Gastrocnemius medialis (tissue), 4 donors: ENCODE measurements at places on chromosomes 4 and X.

DNA sequence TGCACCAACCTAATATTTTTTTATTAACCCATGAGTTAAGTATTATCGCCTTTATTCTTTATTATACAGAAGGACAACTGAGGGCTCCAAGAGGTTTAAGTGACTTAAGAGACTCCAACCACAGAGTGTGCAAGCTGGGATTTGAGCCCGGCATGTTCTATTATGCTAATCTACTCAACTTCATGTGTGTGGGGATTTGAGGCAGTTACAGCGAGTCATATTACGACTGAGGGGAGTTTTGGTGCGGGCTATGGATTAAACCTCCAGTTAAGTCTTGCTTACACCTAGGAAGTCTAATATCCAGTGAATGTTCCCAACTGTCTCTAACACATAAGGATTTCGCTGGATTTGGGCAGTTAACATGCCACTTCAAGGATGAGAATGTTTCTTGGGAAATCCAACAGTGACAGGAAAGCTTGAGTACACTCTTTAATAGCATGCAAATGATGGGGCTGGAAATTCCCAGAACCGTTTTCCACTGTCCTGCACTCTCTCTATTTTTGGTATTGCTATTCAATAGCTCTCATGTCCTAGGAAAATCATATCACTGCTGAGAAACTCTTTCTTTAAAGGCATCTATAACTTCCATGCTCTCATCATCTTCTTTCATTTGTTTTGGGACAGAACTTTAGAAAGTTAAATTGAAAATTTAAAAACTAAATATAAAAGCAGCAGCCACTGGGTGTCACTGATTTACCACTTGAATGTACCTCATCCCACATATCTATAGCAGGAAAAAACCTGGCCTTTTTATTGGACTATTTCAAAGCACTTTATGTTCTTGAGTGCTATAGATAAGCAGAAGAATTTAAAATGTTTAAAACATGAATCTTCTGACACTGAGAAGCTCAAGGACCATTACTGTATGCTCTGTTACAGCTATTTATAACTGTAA lies 165.1 kb upstream of the TTC29 start:
- H3K36me3 ChIP-seq: no peaks in the 10 kb centered on the region
- DNase-seq: no peak
- H3K4me1 ChIP-seq: no peaks in the 10 kb centered on the region
- H3K27ac ChIP-seq: no peak overlapping the region
- H3K4me3 ChIP-seq: no peak overlapping the region

DNA sequence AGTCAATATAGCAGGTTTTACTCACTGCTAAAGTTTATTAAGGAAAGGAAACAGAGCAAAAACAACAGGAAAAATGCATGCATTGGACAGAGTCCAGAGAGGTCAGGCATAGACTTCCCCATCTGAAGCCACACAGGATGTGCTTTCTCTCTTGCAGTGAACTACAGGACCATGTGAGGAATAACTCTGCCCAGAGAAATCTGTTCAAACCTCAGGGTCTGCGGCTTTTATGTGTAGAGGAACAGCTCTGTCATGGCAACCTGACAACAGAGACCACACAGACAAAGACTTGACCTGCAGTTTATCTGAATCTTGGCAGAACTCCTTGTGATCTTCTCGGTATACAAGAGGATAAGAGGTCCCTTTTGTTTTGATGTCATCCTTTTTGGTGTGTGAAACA lies 46.3 kb upstream of the LONRF3 start:
- H3K4me1 ChIP-seq: no peaks in the 10 kb centered on the region
- no peak overlapping the region for H3K4me3 ChIP-seq
- H3K27ac ChIP-seq: no peak overlapping the region
- H3K27me3 ChIP-seq: no peaks in the 10 kb centered on the region
- no peak for DNase-seq

- DNase-seq: no peak
- H3K4me1 ChIP-seq: no peaks in the 10 kb centered on the region
- no peak overlapping the region for H3K4me3 ChIP-seq
- no peak overlapping the region for H3K27ac ChIP-seq
- no peaks in the 10 kb centered on the region for H3K27me3 ChIP-seq
These were observed 182.4 kb upstream of the MBNL3 start for GRCh38 chrX:132671229-132671641.

DNA sequence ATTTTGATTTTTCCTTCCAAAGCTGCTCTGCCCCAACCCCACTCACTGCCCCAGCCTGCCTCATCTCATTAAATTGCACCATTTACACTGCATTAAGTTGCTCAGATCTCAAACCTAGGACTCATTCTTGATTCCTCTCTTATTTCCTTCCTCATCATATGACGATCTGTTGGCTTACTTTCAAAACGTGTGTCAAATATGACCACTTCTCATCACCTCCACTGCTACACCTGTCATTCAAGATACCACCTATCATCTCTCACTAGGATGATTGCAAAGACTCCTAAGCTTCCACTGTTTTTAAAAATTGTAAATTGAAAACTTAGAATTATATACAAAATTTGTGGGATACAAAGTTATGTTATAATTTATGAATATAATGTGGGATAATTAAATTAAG lies 147.1 kb downstream of the DCK start:
- no peak overlapping the region for H3K4me3 ChIP-seq
- H3K4me1 ChIP-seq: no peaks in the 10 kb centered on the region
- DNase-seq: no peak
- H3K27ac ChIP-seq: no peak overlapping the region
- H3K36me3 ChIP-seq: no peaks in the 10 kb centered on the region

- H3K4me1 ChIP-seq: no peaks in the 10 kb centered on the region
- no peak overlapping the region for H3K27ac ChIP-seq
- H3K4me3 ChIP-seq: no peak overlapping the region
- H3K36me3 ChIP-seq: no peaks in the 10 kb centered on the region
- DNase-seq: no peak
These were observed 237.7 kb downstream of the ENOX2 start for GRCh38 chrX:130665263-130665662.

DNA sequence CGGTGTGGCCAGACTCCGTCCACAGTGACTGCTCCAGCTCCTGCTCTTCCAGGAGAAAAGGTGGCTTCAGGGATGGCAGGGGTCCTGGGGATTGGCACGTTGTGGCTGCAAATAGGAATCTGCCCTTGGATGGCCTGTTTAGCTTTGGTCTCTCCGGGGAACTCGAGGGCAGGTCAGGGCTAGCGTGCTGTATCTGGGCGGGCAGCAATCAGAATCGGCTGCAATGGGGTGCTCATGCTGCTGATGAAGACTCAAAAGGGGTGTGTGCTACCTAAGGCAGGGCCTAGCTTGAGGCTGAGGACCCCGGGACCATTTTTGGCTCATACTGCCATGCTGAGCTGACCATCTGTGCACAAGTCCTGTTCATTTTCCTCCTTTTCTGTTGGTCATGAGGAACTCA lies 51.3 kb downstream of the RGS12 start:
- H3K27ac ChIP-seq: no peak overlapping the region
- no peak overlapping the region for H3K4me3 ChIP-seq
- no peaks in the 10 kb centered on the region for H3K36me3 ChIP-seq
- peaks cover 5% of the 10 kb centered on the region for H3K4me1 ChIP-seq
- no peak for DNase-seq

DNA sequence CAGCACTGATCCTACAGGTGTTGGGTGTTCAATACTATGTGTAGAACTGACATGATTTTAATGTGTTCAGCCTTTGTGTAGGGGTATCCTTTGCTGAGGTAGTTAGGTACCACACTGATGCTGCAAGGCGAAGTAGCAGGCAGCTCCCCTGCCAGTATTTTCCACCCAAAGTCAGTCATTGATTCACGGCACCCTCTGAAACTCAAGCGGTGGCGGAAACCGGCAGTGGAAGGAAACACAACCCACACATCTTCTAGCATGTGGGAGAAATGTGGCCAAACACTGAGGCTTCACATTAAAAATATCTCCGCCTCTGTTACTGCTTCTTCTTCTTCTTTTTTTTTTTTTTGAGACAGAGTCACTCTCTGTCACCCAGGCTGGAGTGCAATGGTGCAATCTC lies 126.3 kb downstream of the AASDH start:
- H3K27me3 ChIP-seq: no peaks in the 10 kb centered on the region
- H3K36me3 ChIP-seq: no peaks in the 10 kb centered on the region
- DNase-seq: no peak
- H3K4me1 ChIP-seq: no peaks in the 10 kb centered on the region
- no peak overlapping the region for H3K27ac ChIP-seq

DNA sequence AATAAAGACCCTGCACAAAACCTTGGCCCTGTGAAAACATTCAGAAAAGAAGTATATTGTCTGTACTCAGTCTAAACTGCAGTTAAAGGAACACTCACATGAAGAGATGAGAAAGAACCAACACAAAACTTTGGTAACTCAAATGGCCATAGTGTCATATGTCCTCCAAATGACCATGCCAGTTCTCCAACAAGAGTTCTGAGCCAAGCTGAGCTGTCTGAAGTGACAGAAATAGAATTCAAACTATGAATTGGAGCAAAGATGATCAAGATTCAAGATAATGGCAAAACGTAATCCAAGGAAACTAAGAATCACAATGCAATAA lies 739.3 kb upstream of the NDST4 start:
- H3K27me3 ChIP-seq: no peaks in the 10 kb centered on the region
- no peaks in the 10 kb centered on the region for H3K4me1 ChIP-seq
- H3K27ac ChIP-seq: no peak overlapping the region
- H3K36me3 ChIP-seq: no peaks in the 10 kb centered on the region
- no peak for DNase-seq

DNA sequence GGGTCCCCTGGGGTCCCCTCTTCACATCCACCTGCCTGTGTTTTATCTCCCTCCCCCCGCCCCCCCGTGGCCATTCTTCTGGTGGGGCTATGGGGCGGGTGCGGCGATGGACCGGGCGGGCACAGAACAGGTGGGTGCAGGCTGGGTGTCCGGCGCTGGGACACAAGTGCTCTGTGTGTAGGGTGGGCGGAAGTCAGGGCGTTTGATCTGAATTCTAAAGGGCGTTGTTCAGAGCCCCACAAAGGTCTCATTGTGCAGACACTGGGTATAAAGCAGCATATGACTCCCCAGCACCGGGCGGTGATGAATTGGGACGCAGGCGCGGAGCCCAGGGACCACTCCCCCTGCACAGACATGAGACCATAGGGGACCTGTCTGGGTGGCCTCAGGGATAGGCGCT lies at the start of gene GJB1:
Gene GJB1, plus strand, starts transcription at position 296 of the 400 bp plus-strand sequence. CDS start 484 bp downstream, outside the sequence.
- no peak within 1 kb of the TSS for H3K27ac ChIP-seq
- no peaks in the 10 kb centered on the region for H3K36me3 ChIP-seq
- H3K4me3 ChIP-seq: no peak within 1 kb of the TSS
- no peaks in the 10 kb centered on the region for H3K4me1 ChIP-seq
- no peak for DNase-seq

DNA sequence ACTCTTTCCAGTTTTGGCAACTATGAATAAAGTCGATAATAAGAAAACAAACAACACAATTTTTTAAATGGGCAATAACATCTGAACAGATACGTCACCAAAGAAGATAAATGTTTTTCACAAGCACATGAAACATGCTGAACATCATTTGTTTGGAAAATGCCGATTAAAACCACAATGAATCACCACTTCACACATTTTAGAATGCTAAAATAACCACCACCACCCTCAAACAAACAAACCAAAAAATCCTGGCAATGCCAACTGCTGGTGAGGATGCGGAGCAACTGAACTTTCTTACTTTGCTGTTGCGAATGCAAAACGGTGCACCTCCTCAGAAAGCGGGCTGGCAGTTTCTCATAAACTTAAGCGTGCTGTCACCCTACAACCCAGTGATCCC lies 115.9 kb downstream of the NSUN7 start:
- no peak for DNase-seq
- no peaks in the 10 kb centered on the region for H3K27me3 ChIP-seq
- H3K36me3 ChIP-seq: no peaks in the 10 kb centered on the region
- H3K27ac ChIP-seq: no peak overlapping the region
- H3K4me3 ChIP-seq: no peak overlapping the region

- H3K4me3 ChIP-seq: no peak overlapping the region
- peak overlapping the region; percentile 37 for H3K27ac ChIP-seq
- peaks cover 47% of the 10 kb centered on the region for H3K4me1 ChIP-seq
- DNase-seq: peak; percentile 37
These were observed 9.9 kb downstream of the APBB2 start for GRCh38 chr4:41204400-41204978.

DNA sequence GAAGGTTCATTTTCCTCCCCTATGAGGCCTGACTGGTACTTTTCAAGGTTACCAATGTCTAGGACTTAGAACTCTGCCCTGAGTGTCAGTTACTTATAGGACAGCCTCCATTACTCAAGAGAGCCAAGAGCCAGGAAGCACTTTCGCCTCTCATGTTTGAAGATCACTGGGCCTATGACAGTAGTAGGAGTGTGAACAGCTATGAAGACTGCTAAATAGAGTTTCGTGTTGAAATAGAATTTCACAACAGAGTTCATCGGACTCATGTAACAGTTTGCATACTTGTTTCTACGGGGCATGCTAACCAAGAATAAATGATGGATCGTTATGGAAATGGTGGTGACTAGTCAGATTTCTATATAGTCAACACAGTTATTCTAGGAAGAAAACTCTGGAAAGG lies 97.8 kb upstream of the GPC4 start:
- peak overlapping the region; percentile 30 for H3K27ac ChIP-seq
- no peaks in the 10 kb centered on the region for H3K36me3 ChIP-seq
- no peak for DNase-seq
- no peaks in the 10 kb centered on the region for H3K27me3 ChIP-seq
- no peaks in the 10 kb centered on the region for H3K4me1 ChIP-seq

DNA sequence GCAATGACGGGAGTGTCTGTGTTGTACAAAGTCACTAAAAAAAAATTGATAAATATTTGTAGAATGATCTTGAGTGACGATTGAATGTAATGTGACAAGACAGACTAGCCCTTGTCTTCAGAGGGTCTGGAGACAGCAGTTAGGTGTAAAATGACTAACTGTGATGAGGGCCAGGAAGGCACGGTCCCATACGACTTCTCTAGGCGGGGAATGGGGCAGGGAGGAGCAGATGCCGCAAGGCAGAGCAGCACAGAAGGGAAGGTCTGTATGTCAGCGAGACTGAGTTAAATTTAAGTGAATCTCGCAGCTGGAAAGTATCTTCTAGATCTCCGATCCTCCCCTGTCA lies 405 bp downstream of the CENPE start:
- peak overlapping the region; percentile 91 for H3K4me3 ChIP-seq
- no peak for DNase-seq
- H3K36me3 ChIP-seq: no peaks in the 10 kb centered on the region

- DNase-seq: no peak
- no peak overlapping the region for H3K27ac ChIP-seq
- H3K4me1 ChIP-seq: no peaks in the 10 kb centered on the region
- no peaks in the 10 kb centered on the region for H3K36me3 ChIP-seq
- no peaks in the 10 kb centered on the region for H3K27me3 ChIP-seq
These were observed 78.3 kb upstream of the C1QTNF7 start for GRCh38 chr4:15349531-15349935.

GRCh38 chrX:49844611-49845010 lies 15.5 kb downstream of the PAGE4 start:
- H3K4me3 ChIP-seq: no peak overlapping the region
- H3K27ac ChIP-seq: no peak overlapping the region
- no peaks in the 10 kb centered on the region for H3K27me3 ChIP-seq
- DNase-seq: no peak

DNA sequence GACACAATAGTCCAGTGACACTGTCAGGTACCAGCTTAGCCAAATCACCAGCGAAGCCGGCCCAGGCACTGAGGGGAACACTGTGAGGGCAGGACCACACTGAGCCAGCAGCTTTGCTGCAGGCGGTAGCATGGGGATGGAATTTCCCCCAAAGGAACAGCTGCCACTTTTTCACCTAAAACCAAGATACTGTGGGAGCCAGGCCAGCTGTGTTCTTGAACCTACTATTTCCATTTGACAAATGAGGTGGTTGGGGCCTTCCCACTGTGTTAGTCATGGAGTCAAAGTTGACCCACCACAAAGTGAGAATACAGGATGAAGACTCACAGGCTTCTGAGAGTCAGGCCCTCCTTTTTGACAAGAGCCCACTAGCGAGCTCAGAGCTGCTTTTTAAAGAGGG lies 70.7 kb upstream of the SH3RF1 start:
- no peak for DNase-seq
- H3K27ac ChIP-seq: no peak overlapping the region
- no peaks in the 10 kb centered on the region for H3K36me3 ChIP-seq
- H3K27me3 ChIP-seq: no peaks in the 10 kb centered on the region
- no peak overlapping the region for H3K4me3 ChIP-seq
- H3K4me1 ChIP-seq: no peaks in the 10 kb centered on the region
